ENCODE measurements at places on chromosomes 2 and 18. TPM values are rescaled to one million over a fixed set of nuclear protein-coding genes. Genes with fewer than 3 reads are reported as not detected.

DNA sequence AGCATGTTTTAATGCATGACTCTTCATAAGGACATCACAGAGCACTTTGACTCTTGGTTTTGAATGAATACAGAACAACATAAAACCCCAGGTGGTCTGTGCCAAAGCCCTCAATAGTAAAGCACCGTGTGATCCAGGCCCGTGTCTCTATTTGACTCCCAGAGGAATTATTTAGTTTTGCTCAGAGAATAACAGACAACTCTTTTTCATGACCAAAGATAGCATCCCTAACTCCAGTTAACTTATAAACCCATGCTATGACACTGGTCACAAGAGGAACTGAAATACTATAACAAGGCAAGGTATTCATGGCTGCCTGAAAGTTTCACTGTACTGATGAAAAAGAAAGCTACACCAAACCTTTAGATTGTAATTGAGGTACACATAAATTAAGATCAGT lies 128.4 kb downstream of the IKZF2 start:
- no peaks in the 10 kb centered on the region for H3K4me1 ChIP-seq
- no peaks in the 10 kb centered on the region for H3K36me3 ChIP-seq
- H3K27ac ChIP-seq: no peak overlapping the region
- H3K4me3 ChIP-seq: no peak overlapping the region

- H3K27me3 ChIP-seq: no peaks in the 10 kb centered on the region
- H3K4me1 ChIP-seq: peaks cover 24% of the 10 kb centered on the region
- H3K36me3 ChIP-seq: no peaks in the 10 kb centered on the region
- no peak overlapping the region for H3K27ac ChIP-seq
- no peak for DNase-seq
- no peak overlapping the region for H3K4me3 ChIP-seq
Measured at GRCh38 chr2:29063056-29063455, 11.3 kb downstream of the PCARE start.

DNA sequence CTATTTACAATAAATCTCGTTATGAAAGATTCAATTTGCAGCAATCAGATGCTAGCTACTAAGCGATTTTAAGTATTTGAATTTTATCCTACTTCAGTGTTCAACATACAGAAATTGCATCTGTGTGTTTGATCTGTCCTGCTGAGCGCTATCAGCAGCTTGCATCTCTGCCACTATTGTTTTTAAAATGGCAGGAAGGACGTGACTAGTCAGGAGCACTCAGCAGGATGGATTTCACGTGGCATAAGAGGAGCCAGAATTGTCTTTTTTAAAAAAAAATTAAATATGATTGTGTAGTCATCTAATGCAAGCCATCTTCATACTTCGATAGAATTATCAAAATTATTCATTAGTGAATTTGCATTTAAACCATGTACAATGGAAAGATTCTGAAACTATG lies 2.8 kb upstream of the KLHL14 start:
- no peaks in the 10 kb centered on the region for H3K36me3 ChIP-seq
- no peak overlapping the region for H3K27ac ChIP-seq
- peaks cover 41% of the 10 kb centered on the region for H3K27me3 ChIP-seq
- H3K4me3 ChIP-seq: no peak overlapping the region

Gene SLC23A3
- polyA plus RNA-seq: 0.47 TPM

DNA sequence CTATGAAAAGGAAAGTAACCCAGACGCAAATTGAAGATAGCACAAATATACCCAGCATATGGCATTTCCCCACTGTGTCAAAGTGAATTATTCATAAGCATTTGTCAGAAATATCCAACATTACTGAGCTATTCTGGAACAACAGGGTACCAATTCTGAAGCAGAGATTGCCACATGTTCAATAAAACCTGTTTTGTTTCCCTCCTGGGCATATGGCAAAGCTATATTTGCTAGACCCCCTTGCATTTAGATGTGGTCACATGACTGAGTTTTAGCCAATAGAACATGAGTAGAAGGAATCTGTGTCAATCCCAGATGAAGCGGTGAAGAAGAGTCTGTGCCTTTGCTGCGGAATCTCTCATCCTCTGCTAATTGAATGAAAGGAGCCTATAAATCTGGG lies 296.4 kb upstream of the DLGAP1 start:
- H3K4me3 ChIP-seq: no peak overlapping the region
- no peak for DNase-seq
- no peaks in the 10 kb centered on the region for H3K27me3 ChIP-seq

DNA sequence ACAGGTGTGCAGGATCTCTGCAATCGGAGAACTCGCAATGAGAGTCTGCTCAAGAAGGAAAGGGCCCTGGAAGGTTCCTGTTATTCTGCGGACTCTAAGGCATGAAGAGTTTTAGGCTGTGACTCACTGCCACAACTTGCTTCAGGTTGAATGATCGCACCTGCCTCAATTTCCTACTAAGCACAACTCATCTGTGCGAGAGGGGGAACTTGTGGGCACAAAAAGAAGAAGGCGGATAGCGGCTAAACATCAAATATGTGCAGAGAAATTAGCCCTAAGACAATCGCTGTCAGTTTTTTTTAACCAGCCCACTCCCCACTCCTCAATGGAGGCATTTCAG lies 14.0 kb upstream of the CREG2 start:
- peaks cover 38% of the 10 kb centered on the region for H3K4me1 ChIP-seq
- no peak overlapping the region for H3K27ac ChIP-seq
- no peak overlapping the region for H3K4me3 ChIP-seq
- H3K36me3 ChIP-seq: no peaks in the 10 kb centered on the region
- no peaks in the 10 kb centered on the region for H3K27me3 ChIP-seq

Gene CCDC148
- not detected for polyA plus RNA-seq

GRCh38 chr2:217835931-217836891 lies 166.6 kb downstream of the TNS1 start:
- H3K27me3 ChIP-seq: no peaks in the 10 kb centered on the region
- H3K36me3 ChIP-seq: peaks cover 15% of the 10 kb centered on the region
- peak; percentile 81 for DNase-seq
- H3K4me3 ChIP-seq: no peak overlapping the region

Gene ANKRD36
- 1.9 TPM for polyA plus RNA-seq

GRCh38 chr2:60424233-60424632 lies 129.2 kb downstream of the BCL11A start:
- H3K27me3 ChIP-seq: no peaks in the 10 kb centered on the region
- DNase-seq: no peak
- H3K4me1 ChIP-seq: peaks cover 11% of the 10 kb centered on the region
- no peaks in the 10 kb centered on the region for H3K36me3 ChIP-seq

Gene IL1RN
- polyA plus RNA-seq: 92.0 TPM

Gene C2orf80
- polyA plus RNA-seq: not detected

GRCh38 chr2:220660277-220661145 lies 911.6 kb downstream of the EPHA4 start:
- no peaks in the 10 kb centered on the region for H3K4me1 ChIP-seq
- no peaks in the 10 kb centered on the region for H3K36me3 ChIP-seq
- no peak overlapping the region for H3K27ac ChIP-seq
- DNase-seq: no peak
- no peak overlapping the region for H3K4me3 ChIP-seq
- H3K27me3 ChIP-seq: no peaks in the 10 kb centered on the region

DNA sequence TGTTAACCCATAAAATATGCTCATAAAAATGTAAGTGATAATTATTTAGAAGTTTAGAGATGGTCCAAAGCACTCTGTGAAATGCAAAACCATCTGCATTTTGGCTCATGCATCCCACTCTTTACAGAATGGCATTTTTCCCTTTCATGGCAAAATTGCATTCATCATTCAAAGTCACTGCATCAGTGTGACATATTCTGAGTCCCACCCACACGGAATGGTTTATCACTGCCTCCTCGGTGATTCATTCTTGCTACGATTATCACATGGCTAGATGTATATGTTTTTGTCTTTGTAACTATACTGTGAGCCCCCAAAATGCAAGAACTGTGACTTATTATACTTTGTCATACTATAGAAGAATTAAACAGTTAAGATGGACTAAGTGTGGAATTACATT lies 293.0 kb downstream of the LRATD1 start:
- no peak overlapping the region for H3K27ac ChIP-seq
- no peaks in the 10 kb centered on the region for H3K36me3 ChIP-seq
- no peak overlapping the region for H3K4me3 ChIP-seq
- no peak for DNase-seq

DNA sequence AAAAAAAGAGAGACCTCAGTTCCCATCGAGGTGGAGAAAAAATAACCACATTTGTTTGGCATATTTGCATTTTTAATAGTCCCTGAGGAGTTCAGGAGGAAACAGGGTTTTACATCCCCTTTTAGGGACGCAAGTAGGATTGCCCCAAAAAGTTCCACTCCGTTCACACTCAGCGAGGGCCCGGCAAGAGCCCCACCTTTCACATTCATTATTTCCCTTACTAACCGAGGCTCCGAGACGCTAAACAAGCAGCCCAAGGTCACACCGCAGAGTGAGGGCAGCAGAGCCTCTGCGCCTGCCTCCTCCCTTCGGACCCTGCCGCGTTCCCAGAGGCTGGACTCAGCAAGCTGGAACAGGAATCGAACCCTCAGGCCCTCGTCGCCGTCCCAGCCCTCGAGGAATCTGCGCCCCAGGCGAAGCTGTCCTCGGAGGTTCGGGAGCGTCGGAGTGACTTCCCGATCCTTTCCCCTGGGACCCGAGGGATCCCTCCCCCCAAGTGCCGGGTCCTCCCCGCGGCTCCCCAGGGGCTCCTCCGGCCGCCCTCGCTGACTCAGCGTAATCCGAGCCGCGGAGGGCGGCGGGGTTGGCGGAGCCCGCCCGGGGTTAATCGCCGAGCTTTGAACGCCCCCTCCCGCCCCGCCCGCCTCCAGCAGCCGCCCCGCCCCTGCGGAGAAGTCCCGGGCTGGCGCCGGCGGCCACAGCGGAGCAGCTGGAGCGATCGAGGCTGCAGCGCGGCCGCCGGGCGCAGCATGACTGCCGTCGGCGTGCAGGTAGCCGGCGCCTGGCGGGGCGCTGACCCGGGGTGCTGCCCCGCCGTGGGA lies at the start of gene TMEM37:
TSS of gene TMEM37 (plus strand) at position 700 of the 821 bp plus-strand sequence. CDS start at position 750, 50 bp downstream.
- no peaks in the 10 kb centered on the region for H3K36me3 ChIP-seq
- DNase-seq: no peak
- H3K27ac ChIP-seq: no peak within 1 kb of the TSS
- peaks cover 23% of the 10 kb centered on the region for H3K4me1 ChIP-seq

Gene CENPA
- not detected for polyA plus RNA-seq

Gene IL37
- polyA plus RNA-seq: not detected

Data from CD14-positive monocyte (primary cell).